ENCODE measurements at places on chromosomes 5 and 9.

- DNase-seq, result no peak
Measured at GRCh38 chr5:109519416-109519815, 109.6 kb upstream of the PJA2 start.

DNA sequence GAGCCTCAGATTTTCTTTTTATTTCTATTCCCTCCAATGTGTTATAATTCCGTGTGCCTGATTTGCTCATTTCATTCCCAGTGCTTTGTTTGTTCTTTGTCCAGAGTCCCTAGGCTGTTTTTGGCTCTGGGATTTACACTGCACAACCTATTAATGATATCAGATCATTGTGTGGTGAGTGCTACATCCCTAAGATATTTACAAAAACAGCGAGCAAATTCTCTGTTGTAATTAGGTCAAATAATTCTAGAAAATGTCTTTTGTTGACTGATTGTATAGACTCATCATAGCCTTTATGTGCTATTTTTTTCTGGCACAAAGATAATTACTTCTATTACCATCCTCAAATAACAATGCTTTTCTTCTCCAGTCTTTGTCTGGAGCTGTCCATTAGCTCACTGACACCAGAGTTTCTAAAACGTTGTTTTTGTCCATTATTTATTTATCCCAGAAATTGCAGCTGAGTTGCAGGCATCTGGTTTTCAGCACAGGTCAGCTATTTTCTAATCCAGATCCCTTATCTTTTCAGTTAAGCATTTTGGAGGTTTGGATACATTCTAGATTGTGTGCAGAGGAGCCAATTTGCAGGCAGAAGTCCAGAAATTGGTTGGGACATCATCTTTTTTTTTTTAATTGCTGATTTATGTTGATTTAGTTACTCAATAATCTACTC is 379.9 kb upstream of the DMAC1 start:
- no peak for DNase-seq

DNA sequence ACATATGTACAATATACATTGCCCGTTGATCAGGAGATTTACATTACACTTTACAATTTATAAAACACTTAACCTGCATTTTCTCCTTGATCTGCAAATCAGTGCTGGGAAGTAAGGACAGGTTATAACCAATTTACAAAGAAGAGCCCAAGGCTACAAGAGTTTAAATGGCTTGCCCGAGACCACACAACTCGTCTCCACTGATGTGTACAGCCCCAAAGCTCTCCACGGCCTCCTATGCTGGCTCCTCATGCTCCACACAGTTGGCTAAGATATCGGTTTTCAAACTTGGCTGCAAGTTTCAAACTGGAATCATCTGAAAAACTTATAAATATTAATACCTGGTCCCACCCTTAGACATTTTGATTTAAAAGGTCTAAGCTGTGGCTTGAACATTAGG is 10.3 kb downstream of the ACTL7B start:
- DNase-seq, result no peak

GRCh38 chr9:121268598-121268850 is 562 bp downstream of the GSN start:
- DNase-seq, result no peak

DNA sequence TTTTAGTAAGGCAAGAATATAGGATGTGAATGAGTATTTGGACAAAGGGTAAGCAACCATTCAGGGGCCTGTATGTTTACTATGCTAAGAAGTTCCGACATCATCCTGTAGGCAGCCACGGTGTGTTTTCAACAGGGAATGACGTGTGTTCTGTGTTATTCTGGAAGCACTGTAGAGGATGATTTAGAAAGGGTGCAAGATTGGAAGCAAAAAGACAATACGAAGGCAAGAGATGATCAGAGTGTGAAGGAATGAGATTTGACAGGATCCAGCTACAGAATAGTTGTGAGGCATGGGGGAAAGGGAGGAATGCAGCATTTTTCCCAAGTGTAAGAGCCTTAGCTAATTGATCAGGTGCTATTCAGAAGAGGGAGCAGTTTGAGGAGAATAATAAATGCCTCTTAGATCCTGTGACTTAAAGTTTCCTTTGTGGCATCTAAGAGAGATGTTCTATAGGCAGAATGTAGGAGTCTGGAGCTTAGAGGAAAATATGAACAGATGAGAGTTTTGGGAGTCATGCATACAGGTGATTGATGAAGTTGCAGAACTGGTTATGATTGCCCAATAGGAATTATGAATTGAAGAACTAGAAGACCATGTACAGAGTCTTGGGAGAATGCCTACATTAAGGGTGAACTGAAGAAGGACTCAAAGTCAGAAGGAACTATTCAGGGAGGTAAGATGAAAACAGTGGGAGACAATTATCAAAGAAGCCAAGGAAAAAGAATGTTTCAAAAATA is 2.5 kb downstream of the SMC5 start:
- DNase-seq, result no peak

GRCh38 chr5:144960296-144960695 is 789.6 kb downstream of the KCTD16 start:
- no peak for DNase-seq

DNA sequence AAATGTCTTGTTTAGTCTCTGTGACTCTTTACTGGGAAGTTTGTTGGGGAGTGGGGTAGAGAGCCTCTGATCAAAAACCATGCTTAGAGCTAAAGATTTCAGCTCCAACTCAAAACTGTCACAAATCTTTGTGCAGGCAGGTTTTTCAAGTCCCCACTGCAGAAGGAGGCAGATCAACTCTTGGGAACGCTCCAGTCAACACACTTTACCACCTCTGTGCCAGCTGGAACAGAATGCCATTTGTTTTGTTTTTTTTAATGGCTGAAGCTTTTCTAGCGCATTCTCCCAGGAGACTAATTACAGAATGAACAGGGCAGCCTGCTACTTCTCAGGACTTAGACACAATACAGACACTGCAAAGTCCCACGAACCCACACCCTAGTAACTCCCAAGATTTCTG is 17.9 kb upstream of the LHX6 start:
- no peak for DNase-seq

- DNase-seq, result no peak
Measured at GRCh38 chr5:10695759-10696543, 65.1 kb downstream of the DAP start.

DNA sequence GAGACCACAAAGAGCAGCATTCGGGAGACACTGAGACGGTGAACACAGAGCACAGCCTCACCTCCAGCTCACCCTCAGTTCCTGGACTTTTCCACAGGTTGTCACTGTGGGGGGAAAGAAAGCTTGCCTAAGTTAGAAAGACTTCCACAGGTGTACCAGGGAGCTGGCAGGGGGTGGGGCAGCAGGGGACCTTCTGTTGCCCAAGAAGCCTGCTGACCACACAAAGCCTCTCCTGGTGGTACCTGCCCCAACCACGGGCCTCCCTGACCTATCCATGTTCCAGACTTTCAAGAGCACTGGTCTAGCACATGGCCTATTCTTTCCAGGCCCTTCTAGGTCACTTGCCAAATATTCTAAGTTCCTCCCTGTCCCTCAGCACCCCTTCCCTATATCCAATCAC is 550.8 kb downstream of the BNC2 start:
- no peak for DNase-seq

GRCh38 chr5:65247594-65247993 is 234.1 kb downstream of the ADAMTS6 start:
- DNase-seq, result no peak

DNA sequence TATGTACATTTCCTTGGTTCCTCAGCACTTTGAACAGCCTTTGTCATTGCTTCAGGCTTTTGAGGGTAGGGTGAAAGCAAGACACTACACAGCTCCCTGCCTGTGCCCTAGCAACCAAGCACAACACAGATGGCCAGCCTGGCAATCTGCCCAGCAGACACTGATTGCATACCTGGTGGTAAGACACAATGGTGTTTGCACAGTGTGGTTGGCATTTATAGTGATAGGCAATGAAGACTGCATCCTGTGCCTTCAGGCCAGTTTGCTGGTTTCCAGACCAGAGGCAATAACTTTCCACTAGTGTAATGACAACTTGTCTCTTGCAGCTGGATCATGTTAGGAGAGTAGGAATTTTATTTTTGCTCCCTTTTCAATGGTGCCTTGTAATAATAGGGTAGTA is 144.5 kb upstream of the TNC start:
- no peak for DNase-seq

DNA sequence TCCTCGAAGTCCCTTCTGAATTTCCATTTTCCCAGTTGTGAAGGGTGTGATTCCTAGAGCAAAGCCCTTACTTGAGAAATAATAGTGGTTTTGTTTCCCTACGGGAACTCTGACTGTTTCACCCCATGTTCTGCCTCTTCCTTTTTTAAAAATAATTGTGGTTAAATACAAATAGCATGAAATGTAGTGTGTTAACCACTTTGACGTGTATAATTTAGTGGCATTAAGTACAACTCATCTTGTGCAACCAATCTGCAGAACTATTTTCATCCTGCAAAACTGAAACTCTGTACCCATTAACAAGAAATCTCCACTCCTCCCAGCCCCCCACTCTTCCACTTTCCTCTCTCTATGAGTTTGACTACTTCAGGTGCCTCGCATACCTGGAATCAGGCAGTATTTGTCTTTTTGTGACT is 35.6 kb upstream of the HAND1 start:
- DNase-seq, result peak; percentile 55

DNA sequence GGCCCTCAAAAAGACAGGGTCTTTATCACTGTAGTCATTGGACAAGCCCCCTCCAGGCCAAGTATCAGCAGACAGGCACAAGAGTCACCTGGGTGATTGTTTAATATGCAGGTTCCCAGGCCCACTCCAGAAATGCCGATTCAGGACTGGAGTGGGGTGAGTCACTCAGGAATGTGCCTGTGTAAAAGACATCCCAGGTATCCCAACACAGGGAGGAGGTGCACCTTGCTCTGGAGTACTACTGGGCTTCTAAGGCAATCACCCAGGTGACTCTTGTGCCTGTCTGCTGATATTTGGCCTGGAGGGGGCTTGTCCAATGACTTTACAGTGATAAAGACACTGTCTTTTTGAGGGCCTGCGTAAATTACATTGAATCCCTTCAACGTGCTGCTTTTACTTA is 40.6 kb downstream of the ACTL7B start:
- DNase-seq, result no peak

DNA sequence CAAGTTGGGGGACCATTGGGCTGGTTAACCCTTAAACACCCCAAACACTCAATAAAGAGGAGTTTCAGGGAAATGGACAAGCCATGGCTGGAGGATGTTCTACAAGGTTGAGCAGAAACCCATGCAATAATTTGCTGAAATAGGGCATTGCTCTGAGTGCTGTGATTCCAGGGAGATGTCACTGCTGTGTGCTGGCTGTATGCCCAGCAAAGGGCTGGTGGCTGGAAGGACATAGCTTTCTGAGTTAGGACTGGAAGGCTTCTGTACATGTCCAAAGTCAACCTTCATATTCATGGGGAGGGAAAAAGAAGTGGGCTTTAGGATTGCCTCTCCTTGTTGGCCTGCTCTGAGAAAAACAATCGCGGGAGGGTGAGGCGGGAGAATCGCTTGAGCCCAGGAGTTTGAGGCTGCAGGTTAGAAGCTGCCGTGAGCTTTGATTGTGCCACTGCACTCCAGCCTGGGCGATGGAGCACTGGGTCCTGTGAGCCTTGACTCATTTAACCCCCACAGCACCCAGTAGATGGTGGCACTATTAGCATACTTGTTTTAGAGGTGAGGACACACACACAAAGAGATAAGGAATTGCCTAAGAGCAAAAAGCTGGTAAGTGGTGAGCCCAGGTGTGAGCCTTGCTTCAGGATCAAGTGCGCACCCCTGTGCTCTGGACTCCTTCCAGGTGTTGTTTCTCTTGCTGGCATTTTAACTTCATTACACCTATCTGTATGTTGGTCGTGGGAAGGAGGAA is 20.4 kb downstream of the IL12B start:
- no peak for DNase-seq

- DNase-seq, result peak; percentile 83
Measured at GRCh38 chr5:170293273-170293672, 4.3 kb downstream of the LCP2 start.

GRCh38 chr5:112703866-112704820 is 33.5 kb upstream of the APC start:
- DNase-seq, result no peak

DNA sequence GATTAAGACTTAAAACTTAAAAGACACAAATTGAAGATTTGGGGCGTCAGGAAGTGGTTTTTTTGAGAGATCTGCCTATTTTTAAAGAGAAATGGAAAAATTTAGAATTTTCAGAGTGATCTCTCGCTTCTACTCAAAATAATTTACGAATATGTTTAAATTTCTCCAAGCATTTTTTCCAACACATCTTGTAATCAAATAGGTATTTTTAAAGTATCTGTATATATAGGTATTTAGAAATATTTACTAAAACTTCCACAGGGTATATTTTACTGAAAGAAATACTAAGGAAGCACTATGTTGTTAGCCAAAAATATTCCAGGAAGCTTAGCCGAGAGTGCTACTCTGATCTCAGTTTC is 9.8 kb upstream of the PCDHB1 start:
- DNase-seq, result no peak

- DNase-seq, result no peak
Measured at GRCh38 chr5:134255418-134256150, 29.7 kb upstream of the PPP2CA start.

DNA sequence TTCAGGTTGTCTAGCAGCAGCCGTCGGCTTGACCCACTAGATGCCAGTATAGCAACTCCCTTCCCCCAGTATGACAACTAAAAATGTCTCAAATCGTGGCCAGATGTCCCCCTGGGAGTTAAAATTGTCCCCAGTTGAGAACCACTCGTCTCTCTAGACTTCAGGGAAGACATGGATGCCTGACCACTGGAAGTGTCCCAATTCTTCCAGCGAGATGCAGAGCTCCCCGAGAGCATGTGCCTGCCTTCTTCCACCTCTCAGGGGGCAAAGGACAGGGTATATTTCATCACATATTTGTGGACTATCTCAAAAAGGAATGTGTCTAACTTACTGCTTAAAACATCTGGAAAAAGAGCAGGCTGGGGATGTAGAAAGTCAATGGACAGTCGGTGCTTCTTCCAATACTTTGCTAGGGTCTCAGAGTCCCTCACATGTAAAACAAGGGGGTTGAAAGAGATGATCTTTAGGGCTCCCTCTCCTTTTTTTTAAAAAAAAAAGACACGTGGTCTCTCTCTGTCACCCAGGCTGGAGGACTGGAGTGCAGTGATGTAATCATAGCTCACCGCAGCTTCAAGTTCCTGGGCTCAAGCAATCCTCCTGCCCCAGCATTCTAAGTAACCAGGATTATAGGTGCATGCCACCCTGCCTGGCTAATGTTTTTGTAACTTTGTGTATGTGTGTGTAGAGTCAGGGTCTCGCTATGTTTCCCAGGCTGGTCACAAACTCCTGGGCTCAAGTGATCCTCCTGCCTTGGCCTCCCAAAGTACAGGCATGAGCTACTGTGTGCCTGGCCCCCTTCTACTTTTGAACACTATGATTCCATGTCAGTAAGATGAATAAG is 190.6 kb downstream of the DAB2IP start:
- no peak for DNase-seq

GRCh38 chr5:162128117-162128516 is 60.5 kb downstream of the GABRG2 start:
- DNase-seq, result no peak

DNA sequence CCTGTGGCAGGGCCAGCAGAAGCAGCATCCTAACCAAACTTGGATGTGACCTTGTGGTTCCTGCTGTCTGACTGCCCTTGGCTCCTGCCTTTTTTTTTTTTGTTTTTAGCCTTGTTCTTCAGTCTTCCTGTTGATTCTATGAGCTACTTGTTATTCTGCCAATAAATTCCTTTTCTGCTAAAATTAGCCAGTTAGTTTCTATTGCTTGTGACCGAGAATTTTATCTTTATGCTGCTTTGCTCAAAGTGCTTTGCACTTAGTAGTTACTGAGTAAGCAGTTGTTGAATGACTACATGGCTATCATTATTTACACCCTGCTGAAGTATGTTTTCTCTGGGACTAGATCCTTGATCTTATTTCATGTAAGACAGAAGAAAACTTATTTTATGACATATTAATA is 20.8 kb upstream of the ATG10 start:
- DNase-seq, result no peak

Data from activated CD4-positive, alpha-beta T cell treated with anti-CD3 and anti-CD28 coated beads, Interleukin-10, Interleukin-2, amounts not matched to agents 100 ng/mL and 50 ng/mL, durations not matched to agents 16 hours and 8 hours (primary cell).